Activated CD4-positive, alpha-beta T cell treated with anti-CD3 and anti-CD28 coated beads, Interleukin-2, amount 50 U/mL, for 4 hours (primary cell): ENCODE measurements at places on chromosomes 11 and 22.

- no peak for DNase-seq
Observed at GRCh38 chr11:75543806-75544205, 18.1 kb upstream of the GDPD5 start.

DNA sequence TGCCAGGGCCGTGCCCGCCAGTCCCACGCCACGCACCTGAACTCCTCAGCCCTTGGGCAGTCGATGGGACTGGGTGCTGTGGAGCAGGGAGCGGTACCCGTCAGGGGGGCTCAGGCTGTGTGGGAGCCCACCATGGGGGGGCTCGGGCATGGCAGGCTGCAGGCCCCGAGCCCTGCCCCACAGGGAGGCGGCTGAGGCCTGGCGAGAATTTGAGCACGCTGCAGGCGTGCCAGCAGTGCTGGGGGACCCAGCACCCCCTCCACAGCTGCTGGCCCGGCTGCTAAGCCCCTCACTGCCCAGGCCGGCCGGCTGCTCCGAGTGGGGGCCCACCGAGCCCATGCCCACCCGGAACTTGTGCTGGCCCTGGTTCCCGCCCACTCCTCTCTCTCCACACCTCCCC is 56.8 kb downstream of the TMPRSS5 start:
- DNase-seq: no peak

DNA sequence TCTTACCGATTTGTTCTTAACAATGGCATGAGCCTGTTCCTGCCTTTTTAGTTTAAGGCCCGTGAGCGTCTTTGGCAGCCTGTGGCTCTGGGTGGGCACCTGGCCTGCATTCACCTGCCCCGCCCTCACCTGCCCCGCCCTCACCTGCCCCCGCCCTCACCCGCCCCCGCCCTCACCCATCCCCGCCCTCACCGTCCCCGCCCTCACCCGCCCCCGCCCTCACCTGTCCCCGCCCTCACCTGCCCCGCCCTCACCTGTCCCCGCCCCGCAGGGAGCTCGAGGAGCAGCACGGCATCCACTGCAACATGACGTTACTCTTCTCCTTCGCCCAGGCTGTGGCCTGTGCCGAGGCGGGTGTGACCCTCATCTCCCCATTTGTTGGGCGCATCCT is 14.2 kb downstream of the GATD1 start:
- no peak for DNase-seq

DNA sequence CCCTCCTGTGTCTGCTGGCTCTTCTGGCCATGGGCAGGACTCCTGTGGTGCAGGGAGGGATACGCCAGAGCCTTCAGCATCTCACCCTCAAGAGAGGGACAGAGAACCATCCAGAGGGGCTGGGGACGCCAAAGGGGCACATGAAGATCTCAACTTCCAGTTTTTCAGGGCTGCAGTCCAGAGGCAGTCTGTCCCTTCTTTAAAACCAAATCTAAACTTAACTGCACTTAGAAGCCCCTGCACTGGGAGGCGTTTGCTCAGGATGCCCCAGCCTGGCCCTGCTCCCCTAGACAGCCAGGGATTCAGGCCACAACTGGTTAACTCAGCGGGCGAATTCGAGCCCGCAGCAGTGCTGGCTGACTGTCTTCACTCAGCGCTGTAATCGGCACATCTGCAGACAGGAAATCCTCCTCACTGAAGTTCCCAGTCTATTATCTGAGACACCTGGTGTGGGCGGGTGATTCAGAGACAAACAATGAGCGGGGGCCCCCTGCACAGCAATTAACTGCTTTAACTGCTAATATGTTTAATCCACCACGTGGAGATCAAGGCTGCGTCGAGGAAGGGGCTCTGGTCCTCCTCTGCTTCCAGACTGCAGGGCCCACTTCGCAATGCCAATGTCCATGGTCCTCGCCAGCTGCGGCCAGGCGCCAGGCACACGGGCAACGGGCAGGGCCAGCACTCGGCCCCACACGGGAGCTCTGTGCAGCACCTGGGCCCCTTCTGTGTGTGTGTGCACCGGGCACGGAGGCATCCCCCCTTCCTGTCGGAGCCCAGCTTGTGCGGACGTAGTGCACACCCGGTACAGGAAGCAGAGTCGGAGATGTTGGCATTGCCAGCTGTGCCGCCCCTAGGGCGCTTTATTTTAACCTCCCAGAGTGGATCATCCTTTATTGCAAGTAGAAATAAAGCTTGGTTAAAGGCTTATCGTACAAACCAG is 36.9 kb upstream of the GNB1L start:
- peak; percentile 86 for DNase-seq

DNA sequence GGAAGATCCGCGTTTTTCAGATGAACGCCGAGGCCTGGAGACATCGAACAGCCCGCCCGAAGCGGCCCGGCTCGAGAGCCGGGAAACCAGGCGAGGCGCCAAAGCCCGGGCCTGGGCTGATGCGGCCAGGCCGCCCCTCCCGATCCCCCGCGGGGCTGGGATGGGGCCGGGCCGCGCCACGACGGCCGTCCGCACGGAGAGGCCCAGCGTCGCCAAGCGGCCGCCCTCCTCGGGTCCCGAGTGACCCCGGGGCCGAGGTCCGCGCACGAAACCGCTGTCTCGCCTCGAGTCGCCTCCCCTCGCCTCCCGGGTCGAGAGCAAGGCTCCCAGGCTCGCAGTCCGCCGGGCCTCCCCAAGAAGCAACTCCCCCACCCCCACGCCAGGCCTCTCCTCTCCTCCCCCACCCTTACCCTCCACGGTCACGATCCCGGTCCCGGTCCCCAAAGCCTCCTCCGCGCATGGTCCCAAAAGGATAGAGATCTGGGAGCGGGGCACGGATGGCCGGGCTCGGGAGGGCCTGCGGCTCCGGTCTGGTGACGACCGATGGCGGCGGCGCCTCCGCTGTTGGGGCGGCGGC is 482 bp downstream of the DDX17 start:
- peak; percentile 46 for DNase-seq

DNA sequence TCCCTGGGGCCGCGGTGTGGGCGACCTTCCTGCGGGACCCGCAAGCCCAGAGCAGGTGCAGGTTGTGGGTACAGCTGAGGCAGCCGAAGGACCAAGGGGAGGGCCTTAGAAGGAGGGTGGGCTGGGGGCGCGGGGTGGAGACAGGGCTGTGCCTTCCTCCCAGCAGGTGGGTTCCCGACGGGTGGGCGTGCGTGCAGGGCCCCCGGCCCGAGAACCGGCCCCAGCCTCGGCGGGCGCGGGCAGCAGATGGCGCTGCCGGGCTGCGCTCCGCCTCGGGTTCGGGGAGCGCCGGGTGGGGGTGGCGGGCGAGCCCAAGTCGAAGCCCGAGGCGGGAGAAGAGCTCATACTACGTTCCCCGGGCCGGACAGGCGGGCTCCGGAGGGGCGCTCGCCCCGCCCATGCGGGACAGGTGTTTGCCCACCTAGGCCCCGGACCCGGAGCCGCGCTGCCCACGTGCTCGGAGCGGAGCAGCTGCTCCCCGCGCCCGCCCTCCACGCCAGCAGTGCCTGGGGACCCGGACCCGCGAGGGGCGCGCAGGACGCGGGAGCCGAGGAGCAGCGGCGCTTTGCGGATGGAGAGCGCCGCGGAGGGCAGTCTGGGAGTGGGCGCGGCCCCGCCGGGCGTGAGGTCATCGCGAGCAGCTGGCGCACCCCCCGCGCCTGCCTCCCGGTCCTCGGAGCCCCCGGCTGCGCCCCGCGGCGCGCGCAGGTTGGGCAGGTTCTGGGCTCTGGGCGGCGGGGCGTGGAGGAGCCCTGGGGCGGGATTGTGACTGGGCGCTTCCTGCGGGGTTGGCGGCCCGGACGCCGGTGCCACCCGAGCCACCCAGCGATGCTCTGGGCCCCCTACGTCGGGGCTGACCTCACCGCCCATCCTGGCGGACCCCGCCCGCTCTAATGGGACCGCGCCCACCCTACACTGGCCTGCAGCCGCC is 25.3 kb downstream of the DUSP8 start:
- DNase-seq: peak; percentile 37

GRCh38 chr11:109422870-109423465 is 978 bp downstream of the C11orf87 start:
- DNase-seq: no peak

DNA sequence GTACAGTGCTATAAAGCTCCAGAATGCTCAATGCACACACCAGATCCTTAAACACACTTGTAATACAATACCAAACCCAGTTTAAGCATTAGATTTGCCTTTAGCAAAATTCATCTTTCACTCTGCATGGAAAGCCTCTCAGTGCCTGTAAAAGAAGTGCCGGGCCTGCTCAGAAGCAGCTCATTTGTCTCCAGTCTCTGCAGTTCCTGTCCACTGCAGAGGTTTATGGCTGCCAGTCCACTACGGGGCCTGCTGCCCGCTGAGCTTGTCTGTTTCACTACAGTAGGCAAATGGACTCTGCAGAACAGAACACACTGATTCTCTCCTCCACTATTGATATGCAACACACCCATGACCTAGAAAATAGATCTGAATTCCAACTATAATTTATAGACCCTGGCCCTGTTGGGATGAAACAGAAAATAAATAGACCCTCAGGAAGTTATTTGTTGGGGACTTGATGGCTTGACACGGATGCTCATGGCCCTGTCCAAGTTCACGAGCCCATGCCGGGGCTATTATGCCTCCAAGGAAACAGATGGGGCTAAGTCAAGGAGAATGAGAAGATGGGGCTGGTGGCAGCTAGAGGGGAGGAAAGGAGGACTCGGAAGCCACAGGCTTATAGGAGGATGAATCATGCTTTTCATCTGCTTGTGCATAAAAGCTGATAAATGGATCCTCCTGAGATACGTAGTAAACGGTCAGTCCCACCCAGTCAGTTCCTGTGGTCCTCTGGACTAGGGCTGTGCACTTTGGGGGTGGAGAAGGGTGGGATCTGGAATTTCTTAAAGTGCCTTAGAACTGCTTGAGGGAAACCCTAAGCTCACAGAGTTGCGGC is 416.8 kb upstream of the TENM4 start:
- no peak for DNase-seq
